Left colon (tissue), 2 donors: ENCODE measurements at places on chromosomes 2 and 18. TPM values are rescaled to one million over a fixed set of nuclear protein-coding genes. Genes with fewer than 3 reads are reported as not detected.

Gene BOLL
- total RNA-seq, result not detected

Gene PLEK
- total RNA-seq, result 7.8 TPM

Gene PNO1
- total RNA-seq, result 5.5 TPM

Gene HOXD1
- 6.9 TPM for total RNA-seq

Gene LYG2
- not detected for total RNA-seq

Gene IL18RAP
- 0.52 TPM for total RNA-seq

Gene KIF5C
- 2.7 TPM for total RNA-seq

Gene SMAD2
- 118 TPM for total RNA-seq
